ENCODE measurements at places on chromosomes 7 and 10.

DNA sequence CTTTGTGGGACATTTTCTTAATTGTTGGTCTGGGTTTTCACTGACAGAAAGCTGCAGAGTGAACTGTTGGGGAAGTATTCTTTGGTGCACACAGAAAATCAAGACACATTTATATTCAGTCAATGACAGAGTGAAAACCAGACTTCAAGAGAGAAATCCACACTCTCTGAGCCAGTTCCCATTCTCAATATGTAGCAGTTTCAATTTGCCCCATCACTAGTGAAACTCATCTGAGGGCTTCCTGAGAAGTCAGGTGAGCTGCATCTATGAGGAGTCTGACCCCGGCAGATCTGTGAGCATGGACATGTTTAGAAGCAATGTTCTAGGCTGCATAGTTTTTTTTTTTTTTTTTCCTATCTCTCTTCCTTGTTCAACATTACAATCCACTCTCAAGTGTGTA is 163.7 kb upstream of the AHR start:
- no peak for DNase-seq

GRCh38 chr7:86629-87028 is 105.7 kb upstream of the FAM20C start:
- no peak for DNase-seq

DNA sequence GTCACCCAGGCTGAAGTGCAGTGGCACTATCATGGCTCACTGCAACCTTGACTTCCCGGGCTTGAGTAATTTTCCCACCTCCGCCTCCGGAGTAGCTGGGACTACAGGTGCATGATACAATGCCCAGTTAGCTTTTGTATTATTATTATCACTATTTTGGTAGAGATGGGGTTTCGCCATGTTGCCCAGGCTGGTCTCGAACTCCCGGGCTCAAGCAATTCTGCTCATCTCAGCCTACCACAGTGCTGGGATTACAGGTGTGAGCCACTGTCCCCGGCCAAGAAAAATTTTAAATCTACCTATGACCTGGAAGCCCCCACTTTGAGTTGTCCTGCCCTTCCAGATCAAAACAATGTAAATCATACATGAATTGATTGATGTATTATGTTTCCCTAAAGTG is 38.8 kb downstream of the CCDC6 start:
- no peak for DNase-seq

- no peak for DNase-seq
Measured at GRCh38 chr7:99325001-99325493, 651 bp upstream of the ARPC1A start.

- DNase-seq = no peak
Measured at GRCh38 chr10:44958196-44958897, 1.3 kb upstream of the RASSF4 start.

GRCh38 chr7:83546586-83546985 is 102.4 kb downstream of the SEMA3E start:
- no peak for DNase-seq

DNA sequence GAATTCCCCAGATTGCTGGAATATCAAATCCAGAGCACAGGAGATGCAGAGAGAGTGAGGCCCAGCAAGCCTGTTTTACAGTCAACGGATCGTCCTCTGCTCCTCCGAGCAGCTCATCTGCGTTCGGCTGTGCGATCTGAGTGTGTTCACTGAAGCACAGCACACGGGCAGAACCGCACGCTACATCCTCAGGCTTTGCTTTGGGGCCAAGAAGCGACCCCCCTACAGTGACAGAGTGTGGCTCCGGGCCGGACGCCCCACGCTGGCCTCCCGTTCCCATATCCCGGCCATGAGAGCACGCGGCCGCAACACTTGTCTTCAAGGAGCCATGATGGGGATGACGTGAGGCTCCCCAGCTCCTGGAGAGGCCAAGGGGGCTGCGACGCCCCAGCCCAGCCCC is 431.4 kb downstream of the DNAJB6 start:
- no peak for DNase-seq

DNA sequence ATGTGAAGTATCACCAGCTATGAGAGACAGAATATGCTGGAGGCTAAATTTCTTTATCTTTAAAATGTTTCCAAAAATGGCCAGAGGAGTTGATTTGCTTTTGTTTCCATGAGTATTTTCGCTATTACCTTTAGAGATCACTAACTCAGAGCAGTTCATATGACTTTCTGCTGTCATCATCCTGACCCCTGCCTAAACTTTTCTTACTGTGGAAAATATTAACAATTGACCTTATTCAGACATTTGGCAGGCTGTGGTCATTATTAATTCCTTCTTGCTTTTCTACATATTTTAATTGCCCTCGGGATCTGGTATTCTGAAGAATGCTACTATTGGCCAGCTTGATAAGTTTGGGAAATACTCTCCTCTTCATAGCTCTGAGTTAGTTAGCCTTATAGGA is 156.5 kb downstream of the EXOC4 start:
- DNase-seq = no peak

Data from WTC11 (cell line).